ENCODE measurements at places on chromosomes 1 and 21.

DNA sequence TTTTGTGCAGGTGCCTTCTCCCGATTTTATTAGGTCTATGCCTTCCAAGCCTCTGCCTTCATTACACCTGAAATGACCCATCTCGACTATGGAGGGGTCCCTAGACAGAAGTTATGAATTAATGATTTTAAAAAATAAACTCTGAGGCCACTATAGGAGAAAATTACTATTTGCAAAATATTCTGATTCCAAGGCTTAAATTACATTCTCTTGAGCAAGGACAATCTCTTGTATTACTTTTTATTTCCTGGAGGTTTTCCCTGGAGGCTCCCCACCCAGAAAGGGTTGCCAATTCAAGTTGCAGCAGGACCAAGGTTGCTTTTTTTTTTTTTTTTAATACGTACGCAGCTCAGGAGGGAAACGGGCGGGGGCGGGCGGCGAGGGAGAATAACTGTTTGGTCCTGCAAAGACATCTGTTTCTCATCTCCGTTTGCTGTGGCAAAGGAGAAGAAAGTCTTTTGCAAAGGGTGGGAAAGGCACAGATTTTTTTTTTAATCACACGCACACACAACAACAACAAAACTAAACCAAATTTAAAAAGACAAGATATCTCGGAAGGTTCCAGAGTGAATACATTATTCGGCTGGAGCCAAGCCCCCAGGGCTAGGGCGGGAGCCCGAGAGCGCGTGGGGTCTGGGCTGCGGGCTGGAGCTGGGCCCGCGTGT, 618 bp upstream of the SERTAD4 start:
- no peak for DNase-seq

- no peak for DNase-seq
Observed at GRCh38 chr1:58649555-58649954, 50.3 kb downstream of the MYSM1 start.

- no peak for DNase-seq
Observed at GRCh38 chr1:25837262-25837875, 17.6 kb downstream of the MTFR1L start.

DNA sequence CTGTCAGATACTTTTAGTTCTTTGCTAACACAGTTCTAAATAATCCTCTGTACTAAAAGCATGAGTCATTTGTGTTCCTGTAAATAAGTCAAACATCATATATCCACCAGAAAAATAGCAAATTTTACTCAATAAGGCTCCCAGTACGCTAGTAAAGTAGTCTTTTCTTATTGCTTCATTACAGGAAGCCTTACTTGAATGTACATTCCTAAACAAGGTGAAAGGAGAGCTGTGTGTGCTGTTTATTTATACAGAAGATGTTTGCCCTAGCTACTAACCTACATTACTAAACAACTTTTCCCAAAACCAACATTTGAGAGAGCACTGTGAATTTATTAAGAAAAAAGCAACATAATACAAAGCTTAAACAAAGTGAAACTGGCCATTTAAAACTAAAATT, 52.0 kb downstream of the ZNHIT6 start:
- no peak for DNase-seq

DNA sequence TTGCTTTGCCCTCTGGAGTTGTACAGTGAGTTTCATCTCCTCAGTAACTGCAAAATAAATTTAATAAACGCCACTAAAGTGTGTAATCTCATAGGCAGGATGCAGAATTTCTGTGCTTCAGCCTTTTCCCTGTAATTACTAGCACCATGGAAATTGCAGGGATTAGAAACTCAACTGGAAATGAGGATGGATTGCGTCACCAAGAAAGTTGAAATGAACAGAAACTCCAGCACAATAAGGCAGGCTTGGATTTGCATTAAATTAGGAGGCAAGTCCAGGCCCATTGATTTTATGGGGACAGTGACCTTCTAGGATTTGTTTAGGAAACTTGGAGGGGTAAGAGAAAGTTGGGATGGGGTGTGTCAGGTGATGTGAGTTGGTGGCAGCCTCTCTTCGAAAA, 197.5 kb downstream of the PTPRU start:
- DNase-seq, result no peak

DNA sequence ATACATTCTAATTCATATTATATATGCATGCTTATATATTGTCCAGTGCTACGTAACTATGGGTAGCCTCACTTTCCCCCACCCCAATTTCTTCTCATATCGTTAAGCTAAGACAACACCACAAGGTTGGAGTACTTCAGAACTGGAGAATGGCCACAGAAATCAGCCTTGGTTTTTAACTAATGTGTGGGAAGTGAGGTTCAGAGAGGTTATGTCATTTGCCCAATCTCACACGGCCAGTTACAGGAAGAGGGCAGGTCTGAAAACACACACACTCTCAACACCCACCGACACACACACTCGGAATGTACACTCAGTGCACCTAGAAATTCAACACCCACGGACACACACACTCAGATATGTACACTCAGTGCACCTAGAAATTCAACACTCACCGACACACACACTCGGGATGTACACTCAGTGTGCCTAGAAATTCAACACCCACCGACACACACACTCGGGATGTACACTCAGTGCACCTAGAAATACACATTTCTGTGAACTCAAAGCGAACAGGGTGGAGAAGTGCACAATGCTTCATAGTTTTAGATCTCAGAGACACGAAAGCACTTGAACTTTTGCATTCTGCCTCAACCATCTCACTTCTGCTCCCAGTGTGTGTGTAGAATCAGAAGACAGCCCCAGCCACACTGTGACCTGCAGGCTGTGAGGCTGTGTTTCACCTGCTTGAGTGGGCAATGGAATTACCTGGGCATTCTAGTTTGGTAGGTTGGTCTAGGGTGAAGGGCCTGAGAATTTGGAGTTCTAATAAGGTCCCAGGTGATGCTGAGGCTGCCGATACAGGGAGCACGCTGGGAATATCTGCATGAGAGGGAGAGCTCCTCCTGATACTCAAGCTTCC, 170.4 kb downstream of the CLIC6 start:
- no peak for DNase-seq
